ENCODE measurements at places on chromosomes 7 and 10. TPM values are rescaled to one million over a fixed set of nuclear protein-coding genes. Genes with fewer than 3 reads are reported as not detected.

GRCh38 chr10:129844216-129844766 lies 119.8 kb downstream of the EBF3 start:
- DNase-seq: no peak

DNA sequence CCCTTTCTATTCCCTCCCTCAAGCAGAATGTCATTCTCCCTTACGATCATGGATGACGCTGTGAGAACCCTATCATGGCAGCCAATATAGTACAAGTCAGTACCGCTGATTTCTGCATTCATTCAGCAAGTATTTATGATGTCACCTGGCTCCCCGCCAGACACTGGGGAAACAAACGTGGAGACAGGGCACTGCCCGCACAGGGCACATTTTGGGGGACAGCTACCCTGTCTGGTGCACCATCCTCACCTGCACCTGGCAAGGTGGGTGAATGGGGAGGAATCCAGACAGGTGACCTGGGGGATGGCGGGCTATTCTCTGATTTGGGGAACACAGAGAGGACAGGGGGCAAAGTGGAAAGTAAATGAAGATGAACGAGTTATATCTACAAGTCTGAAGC lies 28.4 kb downstream of the MKI67 start:
- DNase-seq: no peak

DNA sequence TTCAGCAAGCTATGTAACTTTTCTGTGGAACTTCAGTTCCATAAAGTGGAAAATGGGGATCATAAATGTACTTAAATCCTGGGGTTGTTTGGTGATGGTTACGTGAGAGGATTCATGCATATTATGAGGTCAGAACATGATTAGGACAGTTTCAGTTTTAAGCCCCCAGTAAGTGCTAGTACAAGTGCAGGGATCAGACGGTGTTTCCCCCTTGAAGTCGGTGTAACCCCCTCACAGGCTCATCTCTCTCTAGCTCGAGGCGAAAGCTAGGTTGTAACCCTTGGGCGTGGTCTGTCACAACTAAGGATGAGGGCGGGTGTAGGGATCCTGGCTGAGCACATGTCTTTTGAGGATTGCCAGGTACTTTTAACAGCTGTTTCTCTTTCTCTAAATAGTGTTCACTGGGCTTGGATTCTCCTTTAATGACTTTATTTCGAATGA lies 84.7 kb downstream of the SPAG6 start:
- DNase-seq: no peak

GRCh38 chr7:125033506-125033905 lies 103.9 kb upstream of the POT1 start:
- DNase-seq: no peak

DNA sequence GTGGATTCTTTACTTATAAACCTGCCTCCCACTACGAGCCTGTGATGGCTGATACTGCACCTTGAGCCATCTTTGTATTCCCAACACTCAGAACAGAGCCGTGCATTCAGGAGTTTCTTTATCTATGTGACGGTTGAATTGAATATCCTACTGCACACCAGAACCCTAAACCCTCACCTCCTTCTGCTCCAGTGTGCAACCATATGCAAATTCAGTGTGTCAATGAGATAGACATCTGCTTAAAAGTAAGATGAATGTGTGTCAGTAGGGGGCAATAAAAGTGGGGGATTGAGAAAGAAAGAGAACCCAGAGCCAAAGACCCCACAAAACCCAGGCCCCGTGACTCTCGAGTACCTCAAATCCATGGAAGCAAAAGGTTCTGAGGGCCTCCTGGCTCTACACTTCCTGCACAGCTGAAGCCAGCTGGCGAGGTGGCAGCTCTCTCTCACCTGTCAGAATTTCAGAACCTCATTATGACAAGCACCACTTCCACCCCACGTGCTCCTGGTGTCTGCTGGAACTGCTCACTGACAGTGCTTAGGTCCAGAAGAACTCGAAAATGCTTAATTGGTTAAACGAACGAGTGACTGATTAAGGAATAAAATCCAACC lies 143.3 kb upstream of the GPR26 start:
- no peak for DNase-seq

DNA sequence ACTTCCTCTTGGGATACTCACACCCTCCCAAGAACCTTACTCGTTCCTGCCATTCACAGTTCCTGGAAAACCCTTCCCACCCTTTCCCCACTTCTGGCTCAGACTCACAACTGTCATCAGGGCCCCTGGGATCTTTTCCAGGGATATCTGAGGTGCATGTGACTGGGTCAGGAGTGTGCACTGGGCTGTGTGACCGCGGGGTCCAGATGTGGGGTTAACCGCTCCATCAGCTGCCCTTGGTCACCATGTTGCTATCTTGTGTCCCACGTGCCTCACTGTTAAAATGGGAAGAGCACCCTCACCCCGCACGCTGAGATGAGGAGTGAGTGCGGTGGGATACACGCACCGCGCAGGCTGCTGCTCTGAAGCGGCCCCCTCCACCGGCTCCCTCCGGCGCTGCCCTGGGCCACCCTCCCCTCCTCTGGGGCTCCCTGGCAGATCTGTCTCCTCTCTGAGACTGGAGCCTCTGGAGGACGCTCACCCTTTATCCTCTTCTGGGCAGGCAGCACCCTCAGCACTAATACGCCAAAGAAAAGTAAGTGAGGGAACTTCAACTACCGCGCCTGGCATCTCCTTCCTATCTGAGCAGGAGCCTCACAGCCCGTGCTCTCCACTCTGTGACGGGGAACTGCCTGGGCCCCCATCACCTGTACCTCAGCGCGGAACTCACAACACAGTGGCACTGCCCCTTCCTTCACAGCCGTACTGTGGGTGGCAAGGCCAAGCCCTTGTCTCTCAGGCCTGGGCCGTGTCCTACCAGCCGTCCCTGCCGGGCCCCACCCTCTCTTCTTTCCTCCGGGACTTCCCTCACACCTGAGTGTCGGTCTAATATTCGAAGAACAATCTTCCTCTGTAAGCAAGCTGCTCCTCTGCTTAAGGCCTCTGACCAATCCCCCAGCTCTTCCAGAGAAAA lies 15.6 kb downstream of the COBL start:
- DNase-seq: no peak

DNA sequence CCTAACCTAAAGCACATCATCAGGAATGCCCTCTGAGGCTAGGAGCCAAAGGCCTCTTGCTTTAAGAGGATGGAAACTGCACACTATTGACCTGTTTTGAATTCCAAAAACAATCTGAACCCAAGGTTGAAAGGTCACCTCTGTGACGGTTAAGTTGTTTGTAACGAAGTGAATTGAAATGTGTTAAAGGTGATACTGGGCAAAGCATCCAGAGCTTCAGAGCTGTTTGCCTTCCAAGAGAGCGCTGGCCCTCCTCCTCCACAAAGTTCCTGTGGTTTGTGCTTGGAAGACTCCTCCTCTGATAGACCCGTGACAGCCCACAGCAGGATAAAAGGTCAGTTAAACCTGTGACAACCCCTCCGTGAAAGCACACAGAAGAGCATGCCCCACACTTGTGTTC lies 133.7 kb upstream of the CTTNBP2 start:
- no peak for DNase-seq

DNA sequence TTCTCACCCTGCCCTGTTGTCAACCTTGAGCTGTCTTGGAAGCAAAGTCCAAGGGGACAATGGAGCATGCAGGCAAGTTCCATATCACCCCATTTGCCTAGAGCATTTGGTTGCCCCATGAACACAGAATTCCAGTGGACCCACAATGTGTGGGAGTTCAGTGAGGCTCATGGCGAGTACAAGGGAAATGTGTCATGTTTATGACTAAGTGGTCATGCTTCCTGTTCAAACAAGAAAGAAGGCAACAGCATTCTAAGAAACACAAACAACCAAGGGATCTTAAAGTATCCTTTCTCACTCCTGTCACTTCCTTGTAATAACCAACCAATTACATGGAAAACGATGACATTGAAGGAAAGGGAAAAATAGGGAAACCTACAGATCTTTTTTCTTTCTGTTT lies 513.0 kb downstream of the INHBA start:
- DNase-seq: no peak

- no peak for DNase-seq
Observed at GRCh38 chr7:111755383-111755782, 193.1 kb upstream of the IMMP2L start.

KIFBP gene
- 51.2 TPM for total RNA-seq

IDI2 gene
- total RNA-seq: 0.33 TPM

TRPV5 gene
- total RNA-seq: not detected
